Activated T-helper 17 cell treated with anti-CD3 and anti-CD28 coated beads, Interleukin-2, amount 50 U/mL, for 72 hours (primary cell): ENCODE measurements at places on chromosomes 5 and 9. TPM values are rescaled to one million over a fixed set of nuclear protein-coding genes. Genes with fewer than 3 reads are reported as not detected.

DNA sequence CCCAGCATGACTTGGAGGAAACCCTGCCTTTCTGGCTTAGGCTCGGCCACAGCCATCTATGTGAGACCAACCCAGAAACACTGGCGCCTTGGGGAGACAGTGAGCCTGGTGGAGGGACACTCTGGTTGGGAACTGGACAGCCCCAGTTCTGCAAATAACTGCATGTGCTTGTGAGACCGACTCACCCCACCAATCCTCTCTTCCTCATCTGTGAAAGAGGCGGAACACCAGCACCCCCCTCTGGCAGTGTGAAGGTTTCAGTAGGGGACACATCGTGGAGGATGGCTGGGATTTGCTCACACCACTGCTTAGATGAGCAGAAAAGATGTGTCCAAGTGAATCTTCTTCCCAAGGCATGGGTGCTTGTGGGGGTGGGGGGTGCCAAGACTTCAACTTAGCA lies 43.4 kb upstream of the N4BP3 start:
- peak; percentile 31 for ATAC-seq

- ATAC-seq, result no peak
Observed at GRCh38 chr5:14353726-14354474, 210.8 kb downstream of the TRIO start.

DNA sequence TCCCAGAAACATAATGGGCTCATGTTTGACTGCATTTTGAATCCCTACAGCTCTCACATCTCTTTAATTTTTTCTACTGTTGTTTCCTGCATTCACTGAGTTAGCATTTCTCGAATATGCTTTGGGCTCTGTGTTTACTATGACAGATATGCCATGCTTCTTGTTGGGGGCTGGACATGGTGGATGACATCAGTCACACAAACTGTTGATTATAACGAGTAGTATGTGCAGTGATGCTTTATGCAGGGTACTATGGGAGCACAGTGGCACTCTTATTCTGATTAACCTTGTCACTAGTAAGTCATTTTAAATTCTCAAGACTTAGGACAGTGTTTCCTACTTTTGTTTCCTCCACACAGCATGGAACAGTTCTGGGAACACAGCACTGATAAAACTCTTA lies 295.4 kb upstream of the ZNF608 start:
- no peak for ATAC-seq

- no peak for ATAC-seq
Observed at GRCh38 chr9:106893088-106893487, 30.1 kb downstream of the ZNF462 start.

GRCh38 chr5:163506726-163507125 lies 1.3 kb downstream of the MAT2B start:
- ATAC-seq, result peak; percentile 49

GRCh38 chr5:91255396-91256141 lies 127.5 kb downstream of the ARRDC3 start:
- no peak for ATAC-seq

GRCh38 chr9:104972242-104972866 lies 44.4 kb upstream of the ABCA1 start:
- ATAC-seq, result no peak

GRCh38 chr5:66892716-66893115 lies 296.5 kb downstream of the MAST4 start:
- peak; percentile 60 for ATAC-seq

- no peak for ATAC-seq
Observed at GRCh38 chr9:137764981-137765380, 112.6 kb upstream of the CACNA1B start.

DNA sequence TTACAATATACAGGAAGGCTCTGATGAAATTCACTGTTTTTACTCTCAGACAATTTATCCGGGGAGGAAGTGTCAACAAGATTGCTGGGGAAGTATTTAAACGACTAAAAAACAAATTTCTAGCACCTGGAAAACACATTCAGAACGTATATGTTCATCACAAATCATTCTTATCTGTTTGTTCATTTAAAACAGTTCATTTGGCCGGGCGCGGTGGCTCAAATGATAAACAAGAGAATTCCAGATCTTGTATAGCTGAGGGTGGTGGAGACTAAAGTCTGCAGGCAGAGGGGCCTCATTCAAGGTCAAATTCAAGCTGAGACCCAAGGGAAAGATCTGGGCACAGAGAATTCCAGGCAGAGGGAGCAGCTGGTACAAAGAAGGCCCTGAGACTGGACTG lies 90.0 kb downstream of the STK10 start:
- no peak for ATAC-seq

DNA sequence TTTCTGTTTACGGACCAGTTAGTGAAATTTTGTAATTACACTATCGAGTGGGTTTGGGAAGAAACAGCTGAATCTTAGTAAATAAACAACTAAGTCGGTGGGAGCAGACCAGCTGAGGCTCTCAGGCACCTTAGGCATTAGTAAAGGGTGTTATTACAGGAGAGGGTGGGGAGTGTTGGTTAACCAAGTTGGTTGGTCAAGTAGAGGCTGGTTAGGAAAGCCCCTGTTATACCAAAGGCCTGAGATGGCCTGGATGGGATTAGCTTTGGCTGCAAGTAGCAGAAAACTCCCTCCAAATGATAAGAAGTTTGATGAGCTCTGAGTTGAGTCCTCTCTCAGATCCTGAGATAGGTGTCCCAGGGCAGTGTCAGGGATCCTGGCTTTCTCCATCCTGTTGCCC lies 81.3 kb downstream of the PPARGC1B start:
- no peak for ATAC-seq

DNA sequence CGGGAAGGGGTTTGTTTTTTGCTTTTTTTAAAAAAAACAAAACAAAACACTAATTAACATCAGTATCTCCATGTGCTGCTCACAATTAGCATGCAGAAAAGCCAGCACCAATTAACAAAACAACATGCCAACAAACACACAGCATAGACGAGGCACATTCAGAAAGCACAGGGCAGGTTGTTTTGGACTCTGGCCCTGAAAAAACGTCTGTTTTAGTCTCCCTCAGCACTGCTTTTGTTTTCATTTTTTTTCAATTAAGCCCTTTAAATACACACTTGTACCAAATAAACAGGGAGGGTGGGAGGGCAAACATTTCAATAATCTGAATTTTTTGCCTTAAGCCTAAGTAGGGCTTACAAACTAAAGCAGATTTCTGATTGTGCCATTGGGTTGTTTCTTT lies 309.6 kb downstream of the DTWD2 start:
- ATAC-seq, result no peak

DNA sequence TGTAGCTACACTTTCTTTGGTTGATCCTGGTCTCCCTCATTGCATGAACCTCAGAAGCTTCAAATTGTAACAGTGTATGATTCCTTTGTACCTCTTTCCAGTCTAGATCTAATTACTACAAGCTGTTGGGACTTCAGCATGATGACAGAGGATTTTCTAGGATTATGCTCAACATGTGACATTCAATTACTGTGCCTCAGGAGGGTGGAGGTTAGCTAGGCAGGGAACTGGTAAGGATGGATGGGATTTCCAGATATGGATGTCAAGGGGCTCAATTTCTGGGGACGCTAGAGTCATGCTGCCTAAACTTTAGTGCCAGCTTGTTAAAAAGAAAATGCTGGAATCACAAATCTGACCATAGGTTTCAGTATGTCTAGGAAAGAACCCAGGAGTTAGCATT lies 29.2 kb upstream of the GLRA1 start:
- no peak for ATAC-seq

GRCh38 chr5:59652449-59652848 lies 241.1 kb downstream of the PDE4D start:
- ATAC-seq, result no peak

PRDM9 gene
- not detected for total RNA-seq

ENC1 gene
- 0.89 TPM for total RNA-seq
